Effector CD4-positive, alpha-beta T cell (primary cell): ENCODE measurements at places on chromosomes 6 and 20.

DNA sequence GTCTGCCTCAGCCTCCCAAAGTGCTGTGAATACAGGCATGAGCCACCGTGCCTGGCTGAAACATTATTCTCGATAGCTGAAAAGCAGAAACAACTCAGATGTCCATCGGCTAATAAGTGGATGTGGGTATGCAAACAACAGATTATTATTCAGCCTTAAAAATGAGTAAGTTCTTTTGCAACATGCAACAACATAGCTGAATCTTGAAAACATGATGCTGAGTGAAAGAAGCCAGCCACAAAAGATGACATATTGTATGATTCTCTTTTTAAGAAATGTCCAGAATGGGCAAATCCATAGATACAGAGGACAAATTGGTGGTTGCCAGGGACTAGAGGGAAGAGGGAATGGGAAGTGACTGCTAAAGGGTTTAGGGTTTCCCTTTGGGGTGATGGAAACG lies 61.7 kb downstream of the RIOK1 start:
- DNase-seq: no peak

DNA sequence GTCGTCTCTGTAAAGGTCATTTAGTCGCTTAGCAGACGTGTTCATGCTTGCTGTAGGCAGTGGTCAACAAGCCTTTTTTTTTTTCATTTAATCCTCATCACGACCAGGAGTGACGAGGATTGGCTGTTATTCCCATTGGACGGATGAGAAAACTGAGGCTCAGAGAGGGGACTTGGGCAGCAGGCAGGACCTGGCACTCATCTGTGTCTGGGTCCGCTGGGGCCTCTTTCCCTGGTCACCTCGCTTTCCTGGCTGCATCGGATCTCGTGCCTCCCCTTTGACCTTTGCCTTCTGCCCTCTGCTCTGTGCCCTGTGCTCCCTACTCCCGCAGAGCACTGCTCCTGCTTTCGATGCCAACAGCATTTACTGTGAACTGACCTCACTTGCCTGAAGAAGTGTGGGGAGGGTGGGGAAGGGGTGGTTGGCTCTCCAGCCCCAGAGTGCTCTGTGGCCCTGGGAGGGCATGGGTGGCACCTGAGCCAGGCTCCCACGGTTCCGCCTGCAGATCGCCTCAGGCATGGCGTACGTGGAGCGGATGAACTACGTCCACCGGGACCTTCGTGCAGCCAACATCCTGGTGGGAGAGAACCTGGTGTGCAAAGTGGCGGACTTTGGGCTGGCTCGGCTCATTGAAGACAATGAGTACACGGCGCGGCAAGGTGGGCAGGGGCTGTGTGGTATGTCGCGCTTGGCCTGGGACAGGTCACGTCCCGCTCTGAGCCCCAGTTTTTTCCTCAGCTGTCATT lies 56.2 kb downstream of the SRC start:
- DNase-seq: no peak

DNA sequence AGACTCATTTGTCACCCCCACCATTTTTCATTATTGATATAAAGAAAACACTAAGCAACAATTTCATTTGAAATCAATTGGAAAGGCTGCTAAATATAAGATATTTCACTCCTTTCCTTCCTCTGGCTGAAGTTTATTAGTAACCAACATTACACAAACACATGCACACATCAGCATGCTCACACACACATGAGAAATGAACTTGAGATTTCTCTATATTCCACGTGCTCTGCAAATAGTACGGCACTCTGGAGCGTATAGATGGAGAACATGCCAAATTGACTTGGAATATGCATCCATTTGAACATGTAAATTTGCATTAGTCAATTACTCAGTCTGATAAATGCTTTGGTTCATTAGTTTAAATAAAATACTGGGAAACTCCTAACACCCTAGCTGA lies 37.1 kb upstream of the F13A1 start:
- DNase-seq: no peak

GRCh38 chr6:169158691-169159090 lies 95.0 kb downstream of the THBS2 start:
- no peak for DNase-seq

- no peak for DNase-seq
Observed at GRCh38 chr20:22821081-22821727, 213.9 kb upstream of the SSTR4 start.

DNA sequence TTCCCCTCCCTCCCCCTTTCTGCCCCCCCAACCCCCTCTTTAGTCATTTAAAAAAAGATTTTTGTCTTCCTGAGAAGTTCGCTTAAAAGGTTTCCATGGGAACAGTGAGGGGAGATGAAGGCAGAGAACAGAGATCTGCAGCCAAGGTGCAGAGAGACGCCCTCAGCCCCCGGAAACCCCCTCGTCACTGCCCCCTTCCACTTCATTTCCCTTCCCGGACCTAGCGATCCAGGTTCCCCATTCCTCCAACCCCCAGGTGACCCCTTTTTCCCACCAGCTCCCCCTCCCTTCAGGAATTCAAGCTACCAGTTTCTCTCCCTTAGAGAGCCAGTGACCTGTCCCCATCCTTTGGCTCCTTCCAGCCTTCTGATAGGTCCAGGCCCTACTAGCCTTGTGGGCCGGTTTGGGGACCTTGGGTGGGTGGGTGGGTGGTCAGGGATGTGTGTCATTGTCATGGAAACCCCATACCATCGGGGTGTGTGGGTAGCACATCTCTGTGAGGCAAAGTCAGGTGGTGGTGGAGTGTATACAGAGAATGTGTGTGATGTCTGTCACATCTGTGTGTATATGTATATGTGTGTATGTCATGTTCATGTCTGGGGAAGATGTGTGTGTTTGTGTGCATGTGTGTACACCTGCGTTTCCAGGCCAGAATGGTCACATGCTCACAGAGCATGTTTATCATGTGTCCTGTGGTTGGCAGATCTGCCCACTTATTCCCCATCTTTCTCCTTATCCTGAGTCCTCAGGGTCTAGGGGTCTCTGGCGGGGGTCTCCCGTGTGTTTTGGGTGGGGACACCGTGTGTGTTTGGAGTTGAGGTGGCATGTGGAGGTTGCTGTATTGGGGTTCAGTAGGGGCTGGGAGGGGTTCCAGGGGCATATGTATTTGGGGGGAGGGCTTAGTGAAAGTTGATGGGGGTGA lies 7.0 kb downstream of the SYNGAP1 start:
- peak; percentile 46 for DNase-seq

DNA sequence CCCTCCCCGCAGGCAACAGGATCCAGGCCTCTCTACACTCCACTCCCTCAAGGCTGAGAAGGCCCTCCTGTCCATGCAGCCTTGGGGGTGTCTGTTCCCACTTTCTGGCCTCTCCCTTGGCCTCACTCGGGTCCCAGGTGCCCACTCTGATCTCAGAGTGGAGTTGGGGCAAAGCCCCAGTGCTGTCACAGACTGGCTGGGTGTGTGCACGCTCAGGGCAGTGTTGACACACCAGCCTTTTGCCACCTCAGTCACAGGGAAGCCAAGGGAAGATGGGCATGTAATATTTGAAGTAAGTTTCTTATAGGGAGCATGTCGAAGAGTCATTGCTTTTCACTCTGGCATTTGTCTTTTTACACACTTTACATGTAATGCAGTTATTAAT lies 44.9 kb downstream of the HLA-DRA start:
- DNase-seq: no peak

GRCh38 chr6:35327349-35328027 lies 14.9 kb upstream of the PPARD start:
- peak; percentile 72 for DNase-seq

DNA sequence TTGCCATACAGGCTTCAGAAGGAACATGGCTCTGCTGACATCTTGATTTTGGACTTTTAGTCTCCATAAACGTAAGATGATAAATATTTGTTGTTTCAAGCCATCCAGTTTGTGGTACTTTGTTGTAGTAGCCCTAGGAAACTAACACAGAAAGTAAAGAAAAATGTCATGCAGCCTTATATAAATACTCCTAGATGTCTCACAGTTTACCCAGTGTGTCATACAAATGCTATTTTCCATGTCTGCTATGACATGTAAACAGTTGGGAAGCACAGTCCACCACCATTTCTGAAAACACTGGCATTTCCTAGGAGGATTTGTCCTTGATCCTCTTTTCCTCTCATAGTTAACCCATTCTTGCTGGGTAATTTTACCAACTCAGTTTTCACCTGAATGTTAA lies 30.6 kb upstream of the ME1 start:
- no peak for DNase-seq

GRCh38 chr6:20868397-20869096 lies 334.3 kb downstream of the CDKAL1 start:
- DNase-seq: no peak

DNA sequence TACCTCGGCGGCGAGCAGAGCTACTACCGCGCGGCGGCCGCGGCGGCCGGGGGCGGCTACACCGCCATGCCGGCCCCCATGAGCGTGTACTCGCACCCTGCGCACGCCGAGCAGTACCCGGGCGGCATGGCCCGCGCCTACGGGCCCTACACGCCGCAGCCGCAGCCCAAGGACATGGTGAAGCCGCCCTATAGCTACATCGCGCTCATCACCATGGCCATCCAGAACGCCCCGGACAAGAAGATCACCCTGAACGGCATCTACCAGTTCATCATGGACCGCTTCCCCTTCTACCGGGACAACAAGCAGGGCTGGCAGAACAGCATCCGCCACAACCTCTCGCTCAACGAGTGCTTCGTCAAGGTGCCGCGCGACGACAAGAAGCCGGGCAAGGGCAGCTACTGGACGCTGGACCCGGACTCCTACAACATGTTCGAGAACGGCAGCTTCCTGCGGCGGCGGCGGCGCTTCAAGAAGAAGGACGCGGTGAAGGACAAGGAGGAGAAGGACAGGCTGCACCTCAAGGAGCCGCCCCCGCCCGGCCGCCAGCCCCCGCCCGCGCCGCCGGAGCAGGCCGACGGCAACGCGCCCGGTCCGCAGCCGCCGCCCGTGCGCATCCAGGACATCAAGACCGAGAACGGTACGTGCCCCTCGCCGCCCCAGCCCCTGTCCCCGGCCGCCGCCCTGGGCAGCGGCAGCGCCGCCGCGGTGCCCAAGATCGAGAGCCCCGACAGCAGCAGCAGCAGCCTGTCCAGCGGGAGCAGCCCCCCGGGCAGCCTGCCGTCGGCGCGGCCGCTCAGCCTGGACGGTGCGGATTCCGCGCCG lies 994 bp downstream of the FOXC1 start:
- no peak for DNase-seq

GRCh38 chr6:52526634-52527033 lies 50.2 kb downstream of the TRAM2 start:
- DNase-seq: no peak

GRCh38 chr6:157249826-157250225 lies 73.5 kb downstream of the TMEM242 start:
- DNase-seq: no peak

DNA sequence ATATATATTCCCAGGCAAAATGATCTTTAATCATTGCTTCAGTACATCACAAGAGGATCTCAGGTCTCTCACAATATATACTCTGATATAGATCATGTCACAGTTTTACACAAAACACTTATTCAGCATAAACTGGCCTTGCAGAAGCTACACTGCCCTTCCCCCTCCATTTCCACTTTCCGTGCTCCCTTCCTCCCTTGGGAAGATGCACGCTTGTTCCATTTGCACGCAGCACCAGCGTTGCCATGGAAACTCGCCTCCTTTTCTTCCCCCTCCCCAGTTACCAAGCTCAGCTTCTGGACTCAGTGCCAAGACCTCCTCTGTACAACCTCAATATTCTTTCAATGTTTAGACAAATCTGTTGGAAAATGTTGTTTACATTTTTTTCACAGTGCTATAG lies 154.6 kb downstream of the RFPL4B start:
- no peak for DNase-seq

GRCh38 chr20:10239954-10240353 lies 21.3 kb downstream of the SNAP25 start:
- no peak for DNase-seq

DNA sequence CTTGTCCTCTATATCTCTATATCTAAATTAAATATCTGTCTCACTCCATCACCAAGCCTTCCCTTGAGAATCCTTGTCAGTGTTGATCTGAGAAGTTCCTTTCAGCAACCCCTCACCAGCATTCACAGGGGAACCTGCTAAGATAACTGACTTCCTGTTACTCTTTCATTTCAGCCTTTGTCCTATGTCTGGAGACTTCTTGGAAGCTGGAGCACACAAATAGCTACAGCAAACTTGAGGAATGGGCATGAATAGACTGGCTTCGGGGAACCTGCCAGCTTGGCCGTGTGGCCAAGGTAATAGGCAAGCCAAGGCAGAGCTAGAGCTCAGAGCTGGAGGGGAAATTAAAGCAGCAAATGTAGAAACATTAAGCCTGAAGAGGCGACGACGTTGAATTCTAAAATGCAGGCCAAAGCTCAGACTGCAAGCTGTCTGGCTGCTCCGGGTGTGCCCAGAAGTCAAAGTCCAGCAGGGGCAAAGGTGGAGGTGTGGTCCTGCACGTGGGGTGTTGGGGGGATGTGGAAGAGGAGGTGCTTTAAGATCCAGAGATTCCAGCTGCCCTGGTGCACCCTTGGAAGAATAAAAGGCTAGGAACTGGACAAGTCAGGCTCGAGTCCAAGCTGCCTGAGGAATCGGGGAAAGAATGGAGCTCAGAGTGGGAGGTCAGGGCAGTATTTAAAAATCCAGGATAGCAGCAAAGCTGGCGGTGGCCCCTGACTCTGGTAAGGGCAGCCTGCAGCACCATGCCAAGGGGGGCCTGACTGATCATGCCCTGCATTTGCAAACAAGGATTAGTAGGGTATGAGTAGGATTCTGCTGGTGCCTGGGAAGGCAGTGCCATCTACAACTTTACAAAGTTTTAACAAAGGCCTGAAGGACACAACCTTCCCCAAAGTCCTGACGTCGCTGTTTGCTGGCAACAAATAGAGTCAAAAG lies 185.0 kb upstream of the SGK1 start:
- DNase-seq: no peak

- no peak for DNase-seq
Observed at GRCh38 chr6:98546376-98546775, 288.0 kb upstream of the POU3F2 start.

GRCh38 chr6:13248053-13248452 lies 80.3 kb downstream of the TBC1D7 start:
- DNase-seq: no peak

DNA sequence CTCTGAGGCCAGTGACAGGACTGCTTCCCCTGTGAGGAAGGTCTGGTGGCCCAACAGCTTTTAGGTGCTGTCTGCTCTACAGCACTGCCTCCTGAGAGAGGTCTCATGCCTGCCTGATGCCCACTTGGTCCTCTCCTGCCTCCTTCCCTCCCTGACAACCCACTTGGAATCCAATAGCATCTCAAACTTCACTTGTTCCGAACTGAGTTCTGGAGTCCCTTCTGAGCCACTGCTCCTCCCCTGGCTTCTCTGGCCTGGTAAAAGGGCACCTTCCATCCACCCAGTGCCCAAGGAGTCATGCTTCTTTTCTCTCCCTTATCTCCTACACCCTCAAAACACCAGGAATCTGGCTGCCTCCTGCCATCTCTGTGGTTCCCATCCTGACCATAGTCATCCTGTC lies 1.9 kb downstream of the MAVS start:
- DNase-seq: no peak

GRCh38 chr6:25576919-25577318 lies 75.1 kb upstream of the SCGN start:
- no peak for DNase-seq

- DNase-seq: no peak
Observed at GRCh38 chr20:271069-271468, 13.5 kb downstream of the DEFB132 start.
